ENCODE measurements at places on chromosomes 12 and 14. TPM values are rescaled to one million over a fixed set of nuclear protein-coding genes. Genes with fewer than 3 reads are reported as not detected.
A peak's percentile ranks its signal among the peaks of the same experiment; 100 is the strongest.

DNA sequence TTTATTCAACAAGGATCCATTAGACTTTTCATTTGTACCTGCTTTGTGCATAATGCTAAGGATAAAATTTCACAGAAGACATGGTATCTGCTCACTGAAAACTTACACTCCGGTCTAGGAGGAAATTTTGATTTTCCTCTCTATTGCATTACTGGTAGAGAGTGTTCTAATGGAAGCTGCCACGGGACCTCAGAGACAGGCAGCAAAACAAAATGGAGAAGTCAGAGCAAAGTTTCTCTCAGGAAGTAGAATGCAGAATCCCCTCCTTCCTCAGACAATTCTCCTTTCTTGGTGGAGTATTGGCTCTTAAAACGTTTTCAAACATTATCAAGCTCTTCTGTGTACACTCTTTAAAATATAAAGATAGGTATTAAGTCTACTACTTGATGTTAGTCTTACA, 12.3 kb downstream of the CLEC2B start:
- H3K27me3 ChIP-seq, result no peaks in the 10 kb centered on the region
- no peaks in the 10 kb centered on the region for H3K36me3 ChIP-seq
- no peaks in the 10 kb centered on the region for H3K4me1 ChIP-seq

- no peak for DNase-seq
- H3K4me1 ChIP-seq, result no peaks in the 10 kb centered on the region
- H3K27ac ChIP-seq, result no peak overlapping the region
- no peaks in the 10 kb centered on the region for H3K36me3 ChIP-seq
- H3K27me3 ChIP-seq, result no peaks in the 10 kb centered on the region
These were observed 642.3 kb downstream of the RPS29 start for GRCh38 chr14:48943913-48944312.

DNA sequence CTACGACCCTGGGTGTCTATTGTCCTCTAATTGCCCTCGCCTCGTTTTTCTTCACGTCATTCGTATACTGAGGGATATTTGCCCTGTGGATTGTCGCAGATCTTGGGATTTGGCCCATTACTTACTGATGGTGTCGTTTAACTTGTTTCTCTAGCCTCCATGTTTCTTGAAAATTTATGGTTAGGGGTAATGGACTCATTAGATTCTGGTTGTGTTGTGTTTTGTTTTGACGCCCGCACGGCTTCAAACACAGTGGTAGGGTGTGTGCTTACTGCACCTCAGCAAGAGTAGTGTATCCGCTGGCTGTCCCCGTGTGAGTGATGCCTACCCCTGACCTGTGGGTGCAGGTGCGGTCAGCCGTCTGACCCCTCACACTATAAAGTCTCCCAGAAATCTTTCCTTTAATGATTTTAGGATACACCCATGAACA, 874 bp upstream of the RNU6-8 start:
- DNase-seq, result peak; percentile 5
- peak overlapping the region; percentile 83 for H3K4me3 ChIP-seq
- H3K36me3 ChIP-seq, result no peaks in the 10 kb centered on the region
- peaks cover 2% of the 10 kb centered on the region for H3K27me3 ChIP-seq
- H3K27ac ChIP-seq, result no peak overlapping the region

- no peak overlapping the region for H3K27ac ChIP-seq
- no peaks in the 10 kb centered on the region for H3K4me1 ChIP-seq
- H3K4me3 ChIP-seq, result no peak overlapping the region
- no peaks in the 10 kb centered on the region for H3K27me3 ChIP-seq
- H3K36me3 ChIP-seq, result peaks cover 2% of the 10 kb centered on the region
These were observed 325.8 kb downstream of the FUT8 start for GRCh38 chr14:65738339-65738738.

- H3K27ac ChIP-seq, result no peak overlapping the region
- H3K4me3 ChIP-seq, result no peak overlapping the region
- no peaks in the 10 kb centered on the region for H3K36me3 ChIP-seq
- H3K27me3 ChIP-seq, result no peaks in the 10 kb centered on the region
- H3K4me1 ChIP-seq, result peaks cover 10% of the 10 kb centered on the region
These were observed 62.4 kb upstream of the BCL2L14 start for GRCh38 chr12:12008232-12008850.

- no peaks in the 10 kb centered on the region for H3K27me3 ChIP-seq
- H3K36me3 ChIP-seq, result peaks cover 29% of the 10 kb centered on the region
These were observed 12.2 kb downstream of the MMP14 start for GRCh38 chr14:22848351-22849164.

DNA sequence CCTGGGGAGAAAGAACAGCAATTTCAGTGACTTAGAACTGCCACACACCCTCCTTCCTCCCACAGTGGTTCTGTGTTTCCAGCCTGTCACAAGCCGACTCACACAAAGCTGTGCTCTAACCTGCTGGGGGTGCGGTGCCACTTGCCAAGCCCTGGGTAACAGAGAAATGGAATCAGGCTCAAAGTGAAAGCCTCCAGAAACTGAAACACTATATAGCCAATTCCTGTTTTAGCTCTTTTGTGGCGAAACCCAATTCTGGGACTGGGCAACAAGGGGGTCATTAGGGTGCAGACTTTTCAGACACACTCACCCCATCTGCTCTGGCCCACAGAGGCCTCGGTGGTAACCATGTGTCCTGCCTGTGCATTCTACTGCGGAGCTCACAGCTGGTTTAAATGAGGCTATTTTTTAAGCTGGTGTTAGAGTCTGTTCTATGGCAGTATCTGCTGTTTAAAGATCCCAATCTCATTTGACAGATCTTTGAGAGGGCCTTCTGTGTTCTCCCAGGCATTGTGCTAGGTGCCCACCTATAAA, 15.2 kb upstream of the ACTR6 start:
- H3K4me1 ChIP-seq, result peaks cover 5% of the 10 kb centered on the region
- no peak for DNase-seq
- H3K27me3 ChIP-seq, result no peaks in the 10 kb centered on the region
- no peak overlapping the region for H3K27ac ChIP-seq
- H3K36me3 ChIP-seq, result no peaks in the 10 kb centered on the region

DNA sequence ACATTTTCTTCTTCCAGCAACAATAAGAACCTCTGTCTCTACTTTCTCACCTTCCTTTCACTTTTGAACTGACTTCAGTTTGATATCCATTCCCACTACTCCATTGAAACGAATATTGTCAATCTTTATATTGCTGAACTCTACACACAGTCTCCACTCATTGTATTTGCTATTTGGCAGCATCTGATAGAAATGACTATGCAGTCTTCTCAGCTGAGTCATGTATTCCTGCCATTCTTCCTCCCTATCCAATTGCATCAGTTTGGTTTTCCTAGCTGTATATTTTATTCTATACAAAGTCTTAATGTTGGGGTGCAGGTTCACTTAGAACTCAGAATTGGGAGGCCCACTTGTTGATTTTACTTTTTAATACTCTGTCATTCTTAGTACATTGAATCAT, 107.5 kb upstream of the CPNE8 start:
- no peaks in the 10 kb centered on the region for H3K4me1 ChIP-seq
- H3K4me3 ChIP-seq, result no peak overlapping the region
- DNase-seq, result peak; percentile 20
- H3K27ac ChIP-seq, result no peak overlapping the region
- H3K27me3 ChIP-seq, result no peaks in the 10 kb centered on the region

- no peaks in the 10 kb centered on the region for H3K36me3 ChIP-seq
- no peak overlapping the region for H3K27ac ChIP-seq
- peak; percentile 62 for DNase-seq
- H3K27me3 ChIP-seq, result no peaks in the 10 kb centered on the region
These were observed 103.9 kb downstream of the TGFB3 start for GRCh38 chr14:75877884-75878283.

DNA sequence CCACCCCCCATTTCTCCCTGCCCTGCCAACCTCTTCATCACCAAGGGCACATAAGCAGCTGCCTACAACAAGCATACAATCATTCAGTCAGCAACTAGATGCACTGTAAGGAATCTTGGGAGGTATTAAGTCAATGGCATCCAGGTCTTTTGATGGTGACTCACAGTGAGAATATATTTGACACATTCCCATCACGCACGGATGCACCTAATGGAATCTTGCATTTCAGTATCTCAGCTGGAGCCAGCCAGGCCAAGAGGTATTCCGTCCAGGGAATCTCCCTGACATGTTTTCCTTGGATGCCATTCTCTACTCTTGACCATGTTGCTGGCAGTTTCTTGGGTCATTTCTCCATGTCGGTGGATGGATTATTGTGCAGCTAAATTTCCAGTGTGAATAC, 73.9 kb upstream of the CAPRIN2 start:
- no peak overlapping the region for H3K27ac ChIP-seq
- H3K4me3 ChIP-seq, result no peak overlapping the region
- DNase-seq, result peak; percentile 72
- H3K27me3 ChIP-seq, result peaks cover 10% of the 10 kb centered on the region
- no peaks in the 10 kb centered on the region for H3K4me1 ChIP-seq
- H3K36me3 ChIP-seq, result no peaks in the 10 kb centered on the region

DNA sequence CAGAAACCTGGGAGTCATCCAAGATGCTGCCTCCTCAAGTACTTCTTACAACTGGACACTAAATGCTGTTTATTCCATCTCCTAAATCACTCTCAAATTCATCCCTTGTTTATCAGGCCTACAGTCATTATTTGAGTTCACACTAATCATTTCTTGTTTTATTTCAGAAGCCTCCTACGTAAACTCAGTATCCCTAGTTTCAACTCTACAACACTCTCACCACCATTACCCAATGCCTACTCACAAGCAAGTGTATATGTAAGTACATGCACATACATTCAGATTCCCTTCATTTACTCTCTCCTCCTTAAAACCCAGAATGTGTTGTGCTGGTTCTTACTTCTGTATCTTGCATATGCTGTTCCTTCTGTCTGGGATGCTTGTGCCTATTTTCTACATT, 43.0 kb downstream of the DDHD1 start:
- no peaks in the 10 kb centered on the region for H3K36me3 ChIP-seq
- DNase-seq, result no peak
- no peaks in the 10 kb centered on the region for H3K4me1 ChIP-seq
- no peak overlapping the region for H3K27ac ChIP-seq
- H3K4me3 ChIP-seq, result no peak overlapping the region

- H3K4me3 ChIP-seq, result no peak overlapping the region
- H3K4me1 ChIP-seq, result peaks cover 21% of the 10 kb centered on the region
- H3K27ac ChIP-seq, result no peak overlapping the region
- no peaks in the 10 kb centered on the region for H3K27me3 ChIP-seq
These were observed 158.8 kb downstream of the TMTC3 start for GRCh38 chr12:88300931-88301330.

- H3K27me3 ChIP-seq, result no peaks in the 10 kb centered on the region
- peaks cover 17% of the 10 kb centered on the region for H3K36me3 ChIP-seq
- H3K27ac ChIP-seq, result no peak overlapping the region
- H3K4me1 ChIP-seq, result no peaks in the 10 kb centered on the region
- H3K4me3 ChIP-seq, result no peak overlapping the region
These were observed 26.5 kb downstream of the MAX start for GRCh38 chr14:65075628-65076325.

DNA sequence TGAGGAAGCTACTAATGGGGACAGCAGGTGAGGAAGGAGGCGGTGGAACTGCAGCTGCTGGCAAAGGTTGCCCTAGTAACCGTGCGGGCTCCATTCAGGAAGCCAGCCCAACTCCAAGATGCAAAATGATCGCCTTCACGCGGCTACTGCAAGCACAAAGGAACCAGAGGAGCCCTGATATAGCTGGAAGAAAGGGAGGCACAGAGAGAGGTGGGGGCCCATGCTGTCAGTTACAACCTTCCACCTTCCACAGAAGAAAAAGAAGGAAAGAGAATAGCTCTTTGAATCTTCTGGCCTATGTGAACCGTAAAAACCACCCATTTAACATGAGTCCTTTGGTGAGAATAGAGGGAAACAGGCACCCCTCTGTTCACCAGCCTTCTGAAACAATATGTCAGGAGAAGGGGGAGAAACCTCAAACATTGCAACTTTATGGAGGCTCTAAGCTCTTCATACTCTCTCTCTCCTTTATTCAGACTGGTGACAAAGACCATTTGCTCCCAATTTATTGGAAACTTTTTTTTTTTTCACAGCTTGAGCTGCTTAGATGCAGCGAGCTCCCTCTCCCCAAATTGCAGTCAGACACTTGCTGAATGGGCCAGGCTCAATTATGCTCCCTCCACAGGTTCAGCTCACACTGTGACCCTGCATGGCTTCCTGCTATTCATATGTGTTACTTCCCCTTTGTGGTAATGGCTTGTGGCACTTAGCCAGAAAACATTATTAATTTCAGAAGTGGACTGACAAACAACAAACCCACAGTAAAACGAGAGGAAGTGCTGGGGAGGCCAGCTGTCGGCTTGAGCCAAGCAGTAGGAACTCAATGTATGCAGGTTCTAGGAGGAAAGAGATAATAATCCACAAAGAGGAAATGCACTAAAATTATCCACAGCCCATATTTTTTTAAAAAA, 6.2 kb downstream of the DUSP6 start:
- H3K27me3 ChIP-seq, result no peaks in the 10 kb centered on the region
- peak; percentile 72 for DNase-seq
- peaks cover 4% of the 10 kb centered on the region for H3K36me3 ChIP-seq
- peak overlapping the region; percentile 45 for H3K27ac ChIP-seq

GRCh38 chr12:12228402-12228801, 38.4 kb downstream of the LRP6 start:
- H3K4me3 ChIP-seq, result no peak overlapping the region
- no peaks in the 10 kb centered on the region for H3K36me3 ChIP-seq
- no peaks in the 10 kb centered on the region for H3K27me3 ChIP-seq
- H3K4me1 ChIP-seq, result peaks cover 6% of the 10 kb centered on the region
- DNase-seq, result no peak

DNA sequence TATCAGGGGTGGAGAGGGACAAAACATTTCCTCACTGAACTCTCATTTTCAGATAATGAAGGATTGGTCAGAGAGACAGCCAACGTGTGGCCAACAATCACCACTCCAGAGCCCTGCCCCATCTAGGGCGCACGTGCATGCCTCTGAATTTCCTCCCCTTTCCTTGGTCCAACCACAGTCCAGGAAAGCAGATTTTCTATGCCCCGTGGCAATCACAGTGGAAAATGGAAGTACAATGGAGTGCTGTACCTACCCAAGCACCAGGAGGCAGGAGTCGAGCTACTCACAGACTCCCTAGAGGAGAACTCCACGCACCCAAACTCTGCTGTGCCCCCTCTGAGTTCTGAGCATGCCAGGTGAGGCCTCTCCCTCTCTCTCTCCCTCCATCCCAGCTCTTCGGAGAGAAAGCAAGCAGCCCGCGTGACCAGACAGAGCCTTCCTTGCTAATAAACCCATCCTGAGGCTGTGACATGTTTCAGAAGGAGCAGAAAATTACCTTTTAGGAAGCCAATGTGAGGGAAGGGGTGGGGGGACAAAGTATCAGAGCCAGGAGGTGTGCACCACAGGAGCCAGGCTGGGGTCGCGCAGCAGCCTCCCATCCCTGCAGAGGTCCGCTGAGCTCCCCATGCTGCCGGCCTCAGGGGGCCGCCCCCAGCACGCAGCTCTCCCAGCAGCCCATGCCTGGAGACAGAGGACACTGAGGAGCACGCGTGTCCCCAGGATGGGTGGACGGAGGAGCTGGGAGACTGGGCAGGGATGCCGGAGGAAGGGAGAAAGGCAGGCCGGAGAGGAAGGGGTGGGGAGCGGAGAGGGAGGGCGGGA, 73.4 kb downstream of the PITPNM2 start:
- H3K27ac ChIP-seq, result no peak overlapping the region
- no peaks in the 10 kb centered on the region for H3K27me3 ChIP-seq
- no peaks in the 10 kb centered on the region for H3K36me3 ChIP-seq
- H3K4me3 ChIP-seq, result no peak overlapping the region

The CD163L1 gene
- not detected for total RNA-seq

The INHBC gene
- total RNA-seq, result not detected

The NFE2 gene
- 0.17 TPM for total RNA-seq

The RHOJ gene
- total RNA-seq, result 4.1 TPM

The NOXRED1 gene
- 0.26 TPM for total RNA-seq

The BTBD6 gene
- 39.5 TPM for total RNA-seq

The SERPINA6 gene
- total RNA-seq, result not detected

The PIWIL1 gene
- not detected for total RNA-seq

The RIMBP2 gene
- 0.17 TPM for total RNA-seq

The FOXG1 gene
- total RNA-seq, result not detected

The GLT8D2 gene
- total RNA-seq, result 12.6 TPM

All from fibroblast of lung (primary cell).